Activated T-cell treated with anti-CD3 and anti-CD28 coated beads for 1 hour (primary cell): ENCODE measurements at places on chromosomes 2 and 18.
A peak's percentile ranks its signal among the peaks of the same experiment; 100 is the strongest.

GRCh38 chr2:238796223-238796885 lies 51.5 kb upstream of the TWIST2 start:
- DNase-seq, result no peak

DNA sequence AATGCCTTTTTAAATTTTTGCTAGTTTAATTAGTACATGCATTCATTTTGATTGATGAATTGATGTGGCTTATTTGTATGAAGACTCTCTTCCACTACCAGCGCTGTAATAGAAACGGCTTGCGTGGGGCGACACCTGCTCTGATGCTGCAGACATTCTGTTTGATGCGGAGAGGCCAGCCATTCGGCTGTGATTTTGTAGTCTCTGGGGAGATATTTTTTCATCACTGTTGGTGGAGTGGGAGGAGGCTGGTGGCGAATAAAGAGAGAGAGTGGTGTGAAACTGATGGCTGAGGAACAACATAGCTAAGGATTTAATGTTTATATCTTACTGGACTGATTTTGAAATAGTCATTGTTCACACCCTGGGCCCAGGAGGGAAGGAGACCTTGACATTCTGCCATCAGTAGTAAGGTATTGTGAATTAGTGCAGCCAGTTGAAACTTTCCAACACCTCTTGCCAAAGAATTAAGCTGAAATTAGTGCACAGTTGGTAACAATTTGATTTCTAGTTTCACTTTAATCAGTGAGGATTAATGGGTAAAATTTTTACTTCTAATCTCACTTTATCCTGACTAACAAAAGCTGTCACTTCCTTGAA lies 224.1 kb downstream of the MTX2 start:
- DNase-seq, result no peak

GRCh38 chr2:54456612-54457322 lies 640 bp downstream of the SPTBN1 start:
- DNase-seq, result no peak

- peak; percentile 62 for DNase-seq
Observed at GRCh38 chr2:19868701-19869580, 32.8 kb downstream of the TTC32 start.

GRCh38 chr18:56146565-56146964 lies 491.8 kb downstream of the TXNL1 start:
- DNase-seq, result no peak
